Fibroblast of the aortic adventitia (primary cell): ENCODE measurements at places on chromosomes 7 and 10. TPM values are rescaled to one million over a fixed set of nuclear protein-coding genes. Genes with fewer than 3 reads are reported as not detected.

The NAT16 gene
- total RNA-seq: not detected in 2 replicates

The CYP26C1 gene
- 0.09 TPM in 1 of 2 replicates, not detected in the other for total RNA-seq

The SAMD9 gene
- 18.3 and 57.5 TPM in 2 replicates for total RNA-seq

The EFCAB10 gene
- total RNA-seq: not detected in 2 replicates

The TSPAN12 gene
- total RNA-seq: 1.5 and 5.6 TPM in 2 replicates

The HOXA3 gene
- 1.2 and 3.5 TPM in 2 replicates for total RNA-seq

The C7orf33 gene
- total RNA-seq: not detected in 2 replicates

The RPEL1 gene
- under 0.01 and 0.82 TPM in 2 replicates for total RNA-seq

The ZDHHC6 gene
- 12.7 and 36.6 TPM in 2 replicates for total RNA-seq

The ACTL6B gene
- total RNA-seq: not detected in 2 replicates

The PBLD gene
- total RNA-seq: 6.6 and 10.8 TPM in 2 replicates

The CUX1 gene
- 36.1 and 44.2 TPM in 2 replicates for total RNA-seq

The RHOBTB1 gene
- 15.8 and 27.0 TPM in 2 replicates for total RNA-seq

The HOXA13 gene
- total RNA-seq: not detected in 2 replicates

The FKBP6 gene
- not detected in 2 replicates for total RNA-seq

The NXPH1 gene
- not detected in 2 replicates for total RNA-seq

The TRIM74 gene
- not detected in 2 replicates for total RNA-seq

The LIPF gene
- not detected in 2 replicates for total RNA-seq

The ABCC2 gene
- total RNA-seq: 0.98 and 1.4 TPM in 2 replicates

The MYL10 gene
- total RNA-seq: not detected in 2 replicates

The GDF2 gene
- not detected in 2 replicates for total RNA-seq

The CASP7 gene
- 8.1 and 19.8 TPM in 2 replicates for total RNA-seq

The UPK3B gene
- 0.16 and 0.18 TPM in 2 replicates for total RNA-seq

The MRLN gene
- not detected in 2 replicates for total RNA-seq

The FAM185A gene
- total RNA-seq: 8.4 and 35.3 TPM in 2 replicates

The ZNF467 gene
- total RNA-seq: 0.27 and 5.1 TPM in 2 replicates
